Forelimb muscle (tissue), 1 donor: ENCODE measurements at places on chromosomes 16 and 17.

- no peak for DNase-seq
Observed at GRCh38 chr16:12758031-12758669, 45.5 kb downstream of the CPPED1 start.

DNA sequence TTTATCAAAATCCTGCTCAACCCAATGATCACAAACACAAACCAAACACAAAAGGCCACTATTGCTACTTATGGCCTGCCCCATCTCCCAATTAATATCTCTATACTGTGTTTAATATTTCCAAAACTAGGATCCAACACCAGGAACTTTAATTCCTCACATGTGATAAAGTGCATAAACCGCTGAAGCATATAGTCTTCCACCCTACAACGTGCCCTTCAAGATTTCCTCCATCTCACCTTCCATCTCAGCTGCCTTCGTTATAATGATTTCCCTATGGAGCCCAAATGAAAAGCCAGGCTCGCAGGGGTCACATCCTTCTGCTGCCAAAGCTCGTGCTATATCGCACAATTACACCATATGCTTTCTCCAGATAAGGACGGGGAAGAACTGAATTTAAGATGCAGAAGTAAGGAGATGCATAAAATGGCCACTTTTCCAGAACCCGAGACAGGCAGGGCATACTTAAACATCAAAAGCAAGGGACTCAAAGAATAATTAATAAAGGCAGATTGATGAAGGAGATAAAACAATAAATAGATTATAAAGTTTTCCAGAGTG is 1.8 kb downstream of the MYH10 start:
- DNase-seq = no peak

GRCh38 chr17:56690441-56691291 is 97.2 kb downstream of the NOG start:
- no peak for DNase-seq

DNA sequence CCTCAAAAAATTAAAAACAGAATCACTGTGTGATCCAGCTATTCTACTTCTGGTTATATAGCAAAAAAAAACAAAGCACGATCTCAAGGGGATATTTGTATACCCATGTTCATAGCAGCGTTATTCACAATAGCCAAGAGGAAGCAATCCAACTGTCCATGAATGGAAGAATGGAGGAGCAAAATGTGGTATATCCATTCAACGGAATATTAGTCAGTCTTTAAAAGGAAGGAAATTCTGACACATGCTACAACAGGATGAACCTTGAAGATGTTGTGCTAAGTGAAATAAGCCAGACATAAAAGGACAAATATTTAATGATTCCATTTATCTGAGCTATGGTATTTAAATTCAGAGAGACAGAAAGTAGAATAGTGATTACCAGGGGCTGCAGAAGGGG is 4.6 kb upstream of the NOL11 start:
- no peak for DNase-seq

DNA sequence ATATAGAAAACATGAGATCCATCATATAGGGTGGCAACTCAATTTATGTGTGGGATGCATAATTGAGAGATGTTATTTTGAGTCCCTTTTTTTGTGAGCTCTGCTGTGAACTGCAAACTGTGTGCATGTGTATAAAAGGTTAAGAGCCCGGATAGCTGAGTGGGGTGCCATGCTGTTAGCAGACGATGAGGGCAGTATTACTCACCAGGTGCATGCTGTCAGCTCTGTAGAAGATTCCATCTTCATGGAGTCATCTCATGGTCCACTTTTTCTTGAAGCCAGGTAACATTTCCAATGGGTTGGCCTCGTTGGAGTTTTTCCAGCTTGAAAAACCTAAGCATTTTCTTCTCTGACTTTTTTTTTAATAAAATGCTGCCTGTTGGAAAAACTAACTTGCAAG is 43.0 kb upstream of the RHBDL3 start:
- DNase-seq = no peak

- DNase-seq = no peak
Observed at GRCh38 chr16:54341892-54342776, 55.5 kb upstream of the IRX3 start.

GRCh38 chr16:9099131-9099625 is 7.7 kb downstream of the HAPSTR1 start:
- DNase-seq = no peak

- DNase-seq = no peak
Observed at GRCh38 chr16:85652431-85653221, 36.1 kb downstream of the GINS2 start.

DNA sequence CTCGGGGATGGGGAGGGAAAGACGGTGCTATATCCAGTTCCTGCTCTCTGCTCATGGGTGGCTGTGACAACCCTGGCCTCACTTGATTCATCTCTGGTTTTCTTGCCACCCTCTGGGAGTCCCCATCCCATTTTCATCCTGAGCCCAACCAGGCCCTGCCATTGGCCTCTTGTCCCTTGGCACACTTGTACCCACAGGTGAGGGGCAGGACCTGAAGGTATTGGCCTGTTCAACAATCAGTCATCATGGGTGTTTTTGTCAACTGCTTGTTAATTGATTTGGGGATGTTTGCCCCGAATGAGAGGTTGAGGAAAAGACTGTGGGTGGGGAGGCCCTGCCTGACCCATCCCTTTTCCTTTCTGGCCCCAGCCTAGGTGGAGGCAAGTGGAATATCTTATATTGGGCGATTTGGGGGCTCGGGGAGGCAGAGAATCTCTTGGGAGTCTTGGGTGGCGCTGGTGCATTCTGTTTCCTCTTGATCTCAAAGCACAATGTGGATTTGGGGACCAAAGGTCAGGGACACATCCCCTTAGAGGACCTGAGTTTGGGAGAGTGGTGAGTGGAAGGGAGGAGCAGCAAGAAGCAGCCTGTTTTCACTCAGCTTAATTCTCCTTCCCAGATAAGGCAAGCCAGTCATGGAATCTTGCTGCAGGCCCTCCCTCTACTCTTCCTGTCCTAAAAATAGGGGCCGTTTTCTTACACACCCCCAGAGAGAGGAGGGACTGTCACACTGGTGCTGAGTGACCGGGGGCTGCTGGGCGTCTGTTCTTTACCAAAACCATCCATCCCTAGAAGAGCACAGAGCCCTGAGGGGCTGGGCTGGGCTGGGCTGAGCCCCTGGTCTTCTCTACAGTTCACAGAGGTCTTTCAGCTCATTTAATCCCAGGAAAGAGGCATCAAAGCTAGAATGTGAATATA is 4.8 kb upstream of the LASP1NB start:
- DNase-seq = no peak

DNA sequence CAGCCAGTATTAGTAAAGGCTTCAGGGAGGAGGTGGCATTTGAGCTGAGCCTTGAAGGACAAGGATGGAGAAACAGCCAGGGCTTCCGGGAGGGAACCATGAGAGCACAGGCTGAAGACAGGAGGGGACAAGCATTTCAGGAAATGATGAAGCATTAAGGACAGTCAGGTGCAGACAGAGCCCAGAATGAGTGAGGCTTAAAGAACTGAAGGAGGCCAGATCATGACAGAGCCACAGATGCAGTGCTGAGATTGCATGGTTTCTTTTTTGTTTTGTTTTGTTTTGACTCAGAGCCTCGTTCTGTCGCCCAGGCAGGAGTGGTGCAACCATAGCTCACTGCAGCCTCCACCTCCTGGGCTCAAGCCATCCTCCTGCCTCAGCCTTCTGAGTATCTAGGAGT is 211.5 kb downstream of the SOX9 start:
- DNase-seq = no peak

GRCh38 chr17:62790564-62790986 is 17.5 kb downstream of the MARCHF10 start:
- DNase-seq = no peak

- DNase-seq = no peak
Observed at GRCh38 chr16:89137666-89138512, 33.7 kb upstream of the CDH15 start.

- no peak for DNase-seq
Observed at GRCh38 chr17:2770129-2770528, 20.7 kb upstream of the CCDC92B start.

GRCh38 chr16:53629607-53630312 is 73.9 kb downstream of the RPGRIP1L start:
- no peak for DNase-seq

GRCh38 chr17:63120406-63120805 is 154.4 kb downstream of the TANC2 start:
- no peak for DNase-seq

- no peak for DNase-seq
Observed at GRCh38 chr16:31107465-31107867, 720 bp upstream of the BCKDK start.

GRCh38 chr17:12007466-12007865 is 10.2 kb upstream of the ZNF18 start:
- no peak for DNase-seq

- DNase-seq = no peak
Observed at GRCh38 chr17:29078183-29079045, 35.5 kb downstream of the PIPOX start.

DNA sequence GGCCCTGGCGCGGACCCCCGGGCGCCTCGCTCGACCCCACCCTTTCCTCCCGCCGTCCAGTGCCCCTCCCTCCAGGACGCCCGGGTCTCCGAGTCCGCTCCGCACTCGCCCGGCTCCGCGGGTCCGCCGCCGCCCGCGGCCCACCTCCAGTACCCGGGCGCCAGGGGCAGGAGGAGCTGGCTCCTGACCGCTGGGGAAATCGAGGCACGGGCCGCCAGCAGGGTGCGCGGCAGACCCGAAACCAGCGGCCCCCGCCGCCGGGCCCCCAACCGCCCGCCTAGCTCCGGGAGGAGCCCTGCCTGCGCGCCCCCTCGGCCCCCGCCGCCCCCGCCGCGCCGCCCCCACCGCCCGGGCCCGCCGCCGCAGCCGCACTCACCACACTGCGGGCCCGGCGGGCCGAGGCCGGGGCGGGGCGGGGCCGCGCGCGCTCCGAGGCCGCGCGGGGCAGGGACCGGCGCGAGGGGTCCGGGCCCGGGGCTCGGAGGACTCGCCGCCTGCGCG is 333 bp downstream of the MAFG start:
- no peak for DNase-seq

GRCh38 chr17:81849457-81849856 is 10.9 kb downstream of the P4HB start:
- no peak for DNase-seq

GRCh38 chr17:66487981-66488468 is 185.6 kb downstream of the PRKCA start:
- no peak for DNase-seq

DNA sequence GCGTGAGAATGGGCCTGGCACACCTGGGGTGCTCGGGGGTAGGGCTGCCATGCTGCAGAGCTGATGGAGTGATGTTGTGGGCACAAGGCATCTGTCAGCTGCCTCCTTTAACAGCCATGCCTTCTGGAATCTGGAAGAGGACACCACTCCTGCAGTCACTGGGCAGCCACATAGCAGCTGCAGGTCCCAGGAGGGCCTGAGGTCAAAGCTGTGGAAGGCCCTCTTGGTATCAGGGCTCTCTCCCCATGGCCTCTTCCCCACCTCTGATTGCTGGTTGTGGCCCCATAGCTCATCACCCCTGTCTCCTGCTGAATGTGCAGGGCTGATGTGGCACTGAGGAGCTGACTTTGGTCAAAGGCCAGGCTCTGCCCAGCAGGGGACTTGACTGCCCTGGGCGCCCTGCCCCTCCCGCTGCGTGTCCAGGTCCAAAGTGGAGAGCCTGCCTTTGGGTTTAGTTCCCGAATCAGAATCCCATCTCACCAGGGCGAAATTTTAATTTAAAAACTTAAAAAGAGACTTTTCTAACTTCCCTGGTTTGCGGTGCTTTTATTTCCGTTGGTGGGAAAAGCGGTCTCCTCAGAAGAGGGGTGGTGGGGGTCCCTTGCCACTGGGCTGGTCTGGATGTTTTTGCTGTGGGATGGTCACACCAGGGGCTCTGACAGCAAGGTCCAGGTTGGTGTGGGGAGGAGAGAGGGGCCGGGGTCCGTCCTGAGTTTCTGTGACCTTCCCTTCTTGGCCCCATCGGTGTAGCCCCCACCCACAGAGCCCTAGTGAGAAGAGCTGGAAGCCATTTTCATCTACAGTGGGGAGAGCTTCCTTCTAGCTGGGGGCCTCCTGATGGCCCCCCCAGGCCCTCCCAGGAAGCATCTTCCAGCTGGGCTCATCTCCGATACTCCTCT is 5.9 kb downstream of the UBALD2 start:
- DNase-seq = no peak

DNA sequence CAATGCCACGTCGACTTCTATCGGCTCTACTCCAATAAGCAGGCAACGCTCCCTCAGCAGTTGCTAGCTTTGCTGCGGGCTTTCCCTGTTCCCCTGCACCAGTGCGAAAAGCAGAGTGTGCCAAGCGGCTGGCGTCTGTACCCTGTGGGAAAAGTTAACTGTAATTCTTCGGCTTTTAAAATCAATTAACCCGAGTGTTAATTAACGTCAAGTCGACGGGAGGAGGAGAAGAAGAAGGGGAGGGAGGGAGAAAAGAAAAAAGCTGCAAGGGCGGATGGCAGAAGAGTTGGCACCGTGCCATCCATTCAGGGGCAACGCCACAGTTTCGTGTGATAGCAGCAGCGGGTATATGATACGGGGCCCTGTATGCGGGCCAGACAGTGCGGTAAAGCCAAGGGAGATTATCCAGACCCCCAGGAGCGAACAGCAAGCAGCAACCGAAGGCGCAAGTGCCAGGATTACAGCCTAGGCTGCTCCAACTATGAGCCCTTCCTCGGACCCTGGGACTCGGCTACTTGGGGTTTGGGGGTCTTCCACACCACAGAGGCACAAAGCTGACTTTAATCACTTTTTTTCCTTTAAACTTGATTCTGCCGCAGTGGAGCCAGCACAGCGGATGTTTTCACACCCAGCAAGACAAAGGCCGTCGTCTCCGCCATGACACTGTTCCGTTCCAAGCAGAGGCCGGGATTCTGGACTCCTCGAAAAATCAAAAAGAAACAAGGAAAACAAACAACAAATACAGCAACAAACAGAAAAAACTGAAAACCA is 253.8 kb upstream of the PMFBP1 start:
- no peak for DNase-seq

GRCh38 chr16:20901068-20901435 is 481 bp downstream of the LYRM1 start:
- no peak for DNase-seq

DNA sequence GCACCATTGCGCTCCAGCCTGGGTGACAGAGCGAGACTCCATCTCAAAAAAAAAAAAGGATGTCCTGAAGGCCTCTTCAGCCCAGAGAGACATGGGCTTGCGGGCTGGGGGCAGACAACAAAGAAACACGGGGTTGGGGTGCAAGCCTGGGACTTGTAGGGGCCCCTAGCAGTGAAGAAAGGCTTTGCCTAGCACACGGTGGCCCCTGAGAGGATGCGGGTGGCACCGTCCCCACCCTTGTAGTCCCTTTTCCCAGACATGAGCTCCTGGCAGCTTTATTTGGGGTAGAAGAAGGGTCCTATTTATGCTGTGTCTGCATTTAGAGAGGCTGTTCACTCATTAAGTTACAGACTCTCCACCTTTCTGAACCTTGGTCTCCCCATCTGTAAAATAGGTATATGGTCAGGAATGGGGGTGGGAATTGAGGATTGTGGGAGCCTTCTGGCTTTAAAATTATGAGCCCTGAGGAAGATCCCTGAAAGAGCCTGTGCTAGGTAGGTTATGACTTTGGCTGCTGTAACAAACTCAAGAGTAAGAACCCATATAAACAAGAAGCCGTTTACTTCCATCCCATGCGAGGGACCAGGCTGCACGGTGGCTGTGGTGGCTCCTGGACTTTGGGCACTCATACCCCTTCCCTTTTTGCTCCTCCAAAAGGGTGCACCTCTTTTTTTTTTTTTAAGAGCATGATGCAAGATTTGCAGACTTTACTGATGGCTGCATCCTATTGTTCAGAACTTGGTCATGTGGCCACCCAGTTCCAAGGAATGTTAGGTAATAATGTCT is 20.6 kb upstream of the ADGRG1 start:
- DNase-seq = no peak
